Stimulated activated CD4-positive, alpha-beta T cell treated with anti-CD3 and anti-CD28 coated beads, Interleukin-15, amount 100 ng/mL, for 48 hours (primary cell): ENCODE measurements at places on chromosomes 11 and 22.

DNA sequence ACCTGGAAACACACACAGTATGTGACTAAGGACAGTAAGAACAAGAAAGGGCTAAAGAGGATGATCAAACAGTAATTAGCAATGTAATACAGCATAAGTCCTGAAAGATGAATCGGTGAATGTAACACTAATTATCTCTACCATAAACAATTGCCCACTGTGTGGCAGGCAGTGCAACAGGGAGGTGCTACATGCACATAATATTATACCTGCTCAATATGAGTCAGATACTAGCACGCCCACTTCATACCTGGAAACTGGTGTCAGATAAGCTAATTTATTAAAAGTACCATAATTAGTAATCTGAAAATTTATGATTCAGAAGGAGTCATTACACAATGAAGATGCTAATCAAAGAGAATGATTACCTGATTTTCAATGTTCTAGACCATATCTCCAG lies 14.9 kb downstream of the CASP12 start:
- no peak for DNase-seq

DNA sequence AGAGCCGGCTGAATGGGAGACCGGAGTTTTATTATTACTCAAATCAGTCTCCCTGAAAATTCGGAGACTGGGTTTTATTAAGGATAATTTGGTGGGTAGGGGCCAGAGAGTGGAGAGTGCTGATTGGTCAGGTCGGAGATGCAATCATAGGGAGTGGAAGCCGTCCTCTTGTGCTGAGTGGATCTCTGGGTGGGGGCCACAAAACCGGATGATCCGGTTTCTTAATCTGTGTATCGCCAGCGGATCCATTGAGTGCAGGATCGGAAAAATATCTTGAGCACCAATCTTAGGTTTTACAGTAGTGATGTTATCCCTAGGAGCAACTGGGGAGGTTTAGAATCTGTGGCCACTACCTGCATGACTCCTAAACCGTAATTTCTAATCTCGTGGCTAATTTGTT lies 886 bp upstream of the NIPSNAP1 start:
- no peak for DNase-seq

DNA sequence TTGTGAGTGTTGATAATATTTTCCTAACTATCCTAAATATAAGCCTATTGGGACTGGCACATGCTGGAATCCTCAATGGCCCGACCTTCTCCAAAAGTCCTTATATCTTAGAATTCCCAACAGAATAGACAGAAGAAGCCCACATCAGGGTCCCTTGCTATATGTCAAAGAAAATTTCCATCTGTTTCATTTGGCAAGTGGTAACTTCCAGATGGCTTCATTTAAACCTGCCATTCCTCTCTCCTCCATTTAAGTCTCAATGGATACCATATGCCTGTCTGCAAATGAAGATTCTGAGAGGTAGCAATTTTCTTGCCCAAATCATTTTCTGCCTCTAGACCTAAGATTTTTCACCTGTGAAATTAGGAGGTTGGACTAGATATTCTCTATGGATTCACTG lies 73.1 kb upstream of the KCNA4 start:
- no peak for DNase-seq

DNA sequence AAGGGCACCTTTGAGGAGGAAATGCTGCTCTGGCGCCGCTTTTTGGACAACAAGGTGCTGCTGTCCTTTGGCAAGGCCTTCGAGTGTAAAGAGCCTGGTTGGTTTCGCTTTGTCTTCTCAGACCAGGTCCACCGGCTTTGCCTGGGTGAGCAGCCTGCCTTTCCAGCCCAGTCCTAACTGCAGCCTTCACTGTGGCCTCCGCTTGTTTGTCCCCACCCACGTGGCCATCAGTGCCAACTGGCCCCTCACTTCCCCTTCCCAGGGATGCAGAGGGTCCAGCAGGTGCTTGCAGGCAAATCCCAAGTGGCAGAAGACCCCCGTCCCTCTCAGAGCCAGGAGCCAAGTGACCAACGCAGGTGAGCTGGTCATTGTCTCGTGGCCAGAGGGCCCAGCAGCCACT lies 12.0 kb upstream of the EXT2 start:
- DNase-seq, result no peak
